ENCODE measurements at places on chromosomes 13 and 19.

GRCh38 chr19:58009666-58010301 lies 7.2 kb upstream of the ZNF606 start:
- peak; percentile 30 for DNase-seq

GRCh38 chr13:40126306-40127085 lies 471.0 kb downstream of the COG6 start:
- DNase-seq = no peak

DNA sequence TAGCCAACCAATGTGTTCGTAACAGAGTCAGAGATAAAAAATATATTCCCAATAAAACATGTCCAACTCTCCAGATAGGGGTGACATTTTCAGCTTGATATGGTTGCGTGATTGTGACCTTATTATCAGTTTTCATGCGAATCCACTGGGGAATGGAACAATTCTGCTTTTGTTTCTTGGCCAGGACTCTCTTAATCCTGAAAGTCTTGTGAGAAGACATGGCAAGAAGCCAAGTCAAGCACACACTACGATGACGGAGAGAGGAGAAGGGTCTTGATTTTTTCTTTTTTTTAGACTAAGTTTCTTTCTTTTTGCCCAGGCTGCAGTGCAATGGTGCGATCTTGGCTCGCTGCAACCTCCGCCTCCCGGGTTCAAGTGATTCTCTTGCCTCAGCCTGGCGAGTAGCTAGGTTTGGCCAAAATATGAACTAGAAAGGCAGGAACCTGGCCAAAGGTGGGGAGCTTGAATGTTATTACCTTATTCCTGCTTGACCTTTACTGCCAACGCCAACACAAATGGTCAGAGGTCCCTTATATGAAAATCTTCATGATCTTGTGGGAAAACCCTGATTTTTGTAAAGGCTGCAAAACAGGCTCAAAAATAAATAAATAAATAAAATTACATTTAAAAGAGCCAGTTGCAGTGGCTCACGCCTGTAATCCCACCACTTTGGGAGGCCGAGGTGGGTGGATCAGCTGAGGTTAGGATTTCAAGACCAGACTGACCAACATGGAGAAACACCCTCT lies 14.5 kb downstream of the ZNF816 start:
- DNase-seq = no peak

- no peak for DNase-seq
These were observed 2.3 kb downstream of the TRAPPC6A start for GRCh38 chr19:45175515-45176345.

DNA sequence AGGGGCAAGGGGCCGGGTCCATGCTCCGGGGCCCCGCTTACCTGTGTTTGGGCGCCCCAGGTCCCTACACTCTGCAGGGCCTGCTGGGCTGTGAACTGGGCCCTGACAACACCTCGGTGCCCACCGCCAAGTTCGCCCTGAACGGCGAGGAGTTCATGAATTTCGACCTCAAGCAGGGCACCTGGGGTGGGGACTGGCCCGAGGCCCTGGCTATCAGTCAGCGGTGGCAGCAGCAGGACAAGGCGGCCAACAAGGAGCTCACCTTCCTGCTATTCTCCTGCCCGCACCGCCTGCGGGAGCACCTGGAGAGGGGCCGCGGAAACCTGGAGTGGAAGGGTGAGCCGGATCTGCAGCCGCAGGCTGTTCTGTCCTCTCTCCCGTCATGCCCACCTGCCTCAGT lies 1.7 kb downstream of the FCGRT start:
- no peak for DNase-seq
